ENCODE measurements at places on chromosomes 3 and 15. TPM values are rescaled to one million over a fixed set of nuclear protein-coding genes. Genes with fewer than 3 reads are reported as not detected.

- DNase-seq, result no peak
Measured at GRCh38 chr3:28544831-28545230, 196.2 kb upstream of the AZI2 start.

DNA sequence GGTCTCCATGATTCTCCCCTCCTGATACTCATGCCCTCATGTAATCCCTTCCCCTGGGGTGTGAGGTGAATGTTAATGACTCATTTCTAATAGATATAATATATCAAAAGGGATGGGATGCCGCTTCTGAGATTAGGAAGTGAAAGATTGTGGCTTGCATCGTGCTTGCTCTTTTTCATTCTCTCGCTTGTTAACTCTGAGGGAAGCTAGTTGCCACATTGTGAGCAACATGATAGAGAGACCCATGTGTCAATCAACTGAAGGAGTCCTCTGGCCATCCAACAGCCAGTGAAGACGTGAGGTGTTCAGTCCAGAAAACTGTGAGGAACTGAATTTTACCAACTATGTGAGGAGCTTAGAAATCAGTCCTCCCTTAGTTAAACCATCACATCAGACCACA lies 28.9 kb upstream of the DRD3 start:
- no peak for DNase-seq

- no peak for DNase-seq
Measured at GRCh38 chr3:50658416-50658815, 16.3 kb upstream of the DOCK3 start.

GOLGA6B gene
- not detected for total RNA-seq

FRG2C gene
- total RNA-seq, result not detected

A4GNT gene
- not detected for total RNA-seq

CA12 gene
- total RNA-seq, result 0.25 TPM
